ENCODE measurements at places on chromosomes 12 and 14. TPM values are rescaled to one million over a fixed set of nuclear protein-coding genes. Genes with fewer than 3 reads are reported as not detected.

The GPR84 gene
- not detected for total RNA-seq

The DCN gene
- 1,996 TPM for total RNA-seq

The GALNT16 gene
- 1.7 TPM for total RNA-seq

The SVOP gene
- total RNA-seq = not detected

The PCED1B gene
- total RNA-seq = 5.9 TPM

The RABGGTA gene
- 18.2 TPM for total RNA-seq

All from hepatocyte (in vitro differentiated cells).